ENCODE measurements at places on chromosomes 7 and 10.

GRCh38 chr10:55160655-55161283 lies 359.7 kb upstream of the PCDH15 start:
- DNase-seq: no peak

DNA sequence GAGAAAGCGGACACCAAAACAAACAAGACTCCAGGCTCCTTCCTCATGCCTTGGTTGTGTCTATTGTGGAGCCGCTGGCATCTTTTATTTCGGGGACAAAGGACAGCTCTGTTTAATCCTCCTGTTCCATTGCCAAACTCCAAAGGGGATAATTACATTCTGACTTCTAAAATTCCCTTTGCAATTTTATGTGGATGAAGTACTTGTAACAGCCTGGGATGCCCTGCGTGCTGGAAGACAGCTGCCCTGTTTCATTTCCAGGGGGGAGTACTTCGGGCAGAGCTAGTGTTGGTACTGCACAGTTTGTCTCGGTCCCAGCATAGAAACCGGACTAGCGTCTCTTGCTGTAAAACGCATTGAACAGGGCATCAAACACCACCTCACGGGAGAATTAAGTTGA lies 90.9 kb downstream of the BAMBI start:
- DNase-seq: no peak

DNA sequence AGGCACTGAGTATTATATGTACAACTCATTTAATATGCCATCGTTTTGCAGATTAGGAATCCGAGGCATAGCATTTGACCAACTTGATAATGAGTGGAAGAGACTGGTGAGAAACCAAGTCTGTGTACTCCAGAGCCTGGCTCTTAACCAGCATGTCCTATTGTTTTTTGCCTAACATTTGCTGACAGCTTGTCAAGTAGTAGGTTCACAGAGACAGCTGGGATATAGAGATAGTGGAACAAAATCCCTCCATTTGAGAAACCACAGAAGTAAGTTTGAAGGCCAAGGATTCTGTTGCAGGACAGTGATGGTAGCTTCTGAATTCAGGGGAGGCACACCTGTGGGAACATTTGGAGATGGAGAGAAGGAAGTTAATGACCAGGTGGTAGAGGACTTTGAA lies 206.9 kb upstream of the PRPS1L1 start:
- DNase-seq: no peak

DNA sequence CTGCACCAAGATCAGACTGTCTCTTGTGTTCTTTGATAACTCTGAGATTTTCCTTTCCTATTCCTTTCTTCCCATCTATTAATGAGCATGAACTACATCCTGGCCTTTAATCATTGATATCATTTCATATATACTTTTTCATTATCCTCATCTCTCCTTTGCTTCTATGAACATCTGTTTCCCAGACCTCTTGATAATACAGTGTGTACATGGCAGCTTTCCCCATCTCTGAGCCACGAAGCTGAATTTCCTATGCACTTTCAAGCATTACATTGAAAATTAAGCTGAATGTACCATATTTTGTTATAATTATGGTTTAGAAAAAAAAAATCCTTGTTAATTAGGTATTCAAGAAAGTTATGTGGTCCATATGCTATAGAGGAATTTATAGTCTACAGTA lies 60.9 kb upstream of the CREB5 start:
- no peak for DNase-seq

DNA sequence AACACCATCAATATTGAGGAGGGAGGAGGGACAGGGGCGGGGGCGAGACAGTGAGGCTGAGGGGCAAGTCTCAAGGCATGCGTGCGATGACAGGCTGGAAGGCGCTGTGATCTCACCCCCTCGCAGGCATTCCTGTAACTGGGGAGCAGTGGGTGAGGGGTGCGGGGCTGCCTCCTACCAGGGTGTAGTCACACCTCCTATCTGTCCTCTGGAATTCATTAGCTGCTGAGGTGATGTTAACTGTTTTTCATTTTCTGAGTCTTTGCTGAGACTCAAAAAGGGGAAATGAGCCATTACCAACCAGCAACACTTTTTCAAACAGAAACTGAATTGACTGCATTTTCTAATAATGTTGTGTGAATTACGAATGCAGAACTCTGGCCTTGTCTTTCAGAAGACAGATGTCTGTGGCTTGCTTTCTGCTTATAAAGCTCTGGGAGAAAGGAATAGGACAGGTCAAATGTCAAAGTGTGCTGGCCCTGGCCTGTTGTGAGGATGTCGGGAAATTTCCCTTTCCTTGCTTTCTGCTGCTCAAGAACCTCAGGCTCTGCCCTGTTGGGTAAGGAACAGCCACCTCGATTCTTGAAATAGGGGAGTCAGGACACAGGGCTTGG lies 23.7 kb upstream of the CDH23 start:
- no peak for DNase-seq

DNA sequence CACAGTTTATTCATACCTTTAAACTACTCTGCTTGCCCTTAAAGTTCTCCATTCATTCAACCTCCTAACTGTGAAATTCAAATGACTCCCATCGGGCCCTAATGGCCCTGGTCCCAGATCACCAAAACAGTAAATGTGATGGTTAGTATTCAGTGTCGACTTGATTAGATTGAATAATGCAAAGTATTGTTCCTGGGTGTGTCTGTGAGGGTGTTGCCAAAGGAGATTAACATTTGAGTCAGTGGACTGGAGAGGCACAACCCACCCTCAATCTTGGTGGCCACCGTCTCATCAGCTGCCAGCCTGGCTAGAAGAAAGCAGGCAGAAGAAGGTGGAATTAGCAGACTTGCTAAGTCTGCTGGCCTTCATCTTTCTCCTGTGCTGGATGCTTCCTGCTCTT lies 80.1 kb upstream of the PLXNA4 start:
- no peak for DNase-seq

- DNase-seq: no peak
Observed at GRCh38 chr10:132630666-132631337, 93.2 kb downstream of the INPP5A start.

- DNase-seq: no peak
Observed at GRCh38 chr10:43796781-43797180, 148.1 kb upstream of the ZNF32 start.

DNA sequence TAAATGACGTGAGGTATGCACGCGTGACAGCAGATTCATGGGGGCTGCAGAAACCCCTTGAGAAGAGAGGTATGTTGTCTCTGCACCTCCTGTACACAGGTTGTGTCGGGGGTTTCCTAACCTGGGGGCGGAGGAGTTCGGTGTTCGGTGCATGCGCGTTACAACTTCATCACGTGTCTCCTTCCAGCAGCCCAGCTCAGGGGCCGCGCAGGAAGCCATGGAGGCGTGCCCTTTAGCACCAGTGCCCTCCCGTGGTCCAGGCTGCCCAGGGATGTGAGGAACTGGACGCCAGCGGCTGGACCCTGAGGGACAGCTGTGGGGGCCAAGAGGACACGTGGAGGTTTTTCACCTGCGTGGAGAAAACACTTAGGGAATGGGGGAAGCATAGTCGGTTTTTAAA lies 186.4 kb downstream of the EBF3 start:
- no peak for DNase-seq

DNA sequence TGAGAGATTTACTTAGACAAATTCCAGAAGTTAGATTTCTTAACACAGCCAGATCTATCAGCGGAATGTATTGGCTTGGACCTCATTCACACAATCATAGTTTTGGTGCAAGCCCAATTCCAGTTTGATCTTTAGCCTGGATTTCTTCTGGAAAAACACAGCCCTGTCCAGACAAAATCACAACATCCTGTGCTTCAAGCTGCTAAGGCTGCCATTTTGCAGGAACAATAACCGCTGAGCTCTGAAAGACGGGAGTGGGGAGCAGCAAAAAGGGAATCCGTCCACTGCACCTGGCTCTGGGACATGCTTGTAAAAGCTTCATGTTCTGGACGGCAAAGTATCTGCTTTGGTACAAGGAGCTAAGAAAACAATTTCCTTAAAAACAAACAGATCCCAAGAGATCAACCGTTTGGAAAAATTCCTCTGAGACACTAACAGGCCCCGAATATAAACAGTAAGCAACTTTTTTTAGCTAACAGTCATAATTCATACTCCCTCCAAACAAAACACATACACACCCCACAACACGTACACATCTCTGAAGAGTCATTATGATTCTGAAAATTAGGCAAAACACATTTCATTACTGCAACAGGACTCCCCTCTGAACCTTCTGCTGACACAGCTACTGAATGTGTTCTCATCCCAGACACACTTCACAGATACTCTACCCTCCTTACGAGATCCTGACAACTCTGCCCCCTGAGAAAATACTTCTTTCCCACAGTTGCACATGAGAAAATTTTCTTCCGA lies 32.4 kb downstream of the ITIH5 start:
- DNase-seq: no peak

DNA sequence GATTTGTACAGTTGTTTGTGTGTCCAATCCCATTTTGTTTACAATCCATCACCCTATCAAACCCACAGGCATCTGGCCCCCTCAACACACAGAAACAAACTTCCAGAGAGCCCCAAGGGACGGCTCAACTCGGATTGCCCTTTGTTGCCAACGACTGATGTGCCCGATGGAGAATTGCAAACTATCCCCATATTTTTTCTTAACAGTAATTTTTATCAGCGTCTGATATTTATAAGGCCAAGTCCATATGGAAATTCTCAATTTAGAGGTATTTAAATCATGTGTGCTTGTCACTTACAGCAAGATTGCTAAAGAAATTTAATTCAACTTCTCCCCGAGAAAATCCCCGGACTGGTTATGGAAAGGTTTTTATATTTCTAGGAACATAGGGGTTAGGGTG lies 113.9 kb upstream of the NPS start:
- no peak for DNase-seq

- DNase-seq: peak; percentile 62
Observed at GRCh38 chr10:31318382-31318853, 598 bp upstream of the ZEB1 start.

- DNase-seq: no peak
Observed at GRCh38 chr10:46328853-46329689, 42.3 kb downstream of the ANTXRL start.

DNA sequence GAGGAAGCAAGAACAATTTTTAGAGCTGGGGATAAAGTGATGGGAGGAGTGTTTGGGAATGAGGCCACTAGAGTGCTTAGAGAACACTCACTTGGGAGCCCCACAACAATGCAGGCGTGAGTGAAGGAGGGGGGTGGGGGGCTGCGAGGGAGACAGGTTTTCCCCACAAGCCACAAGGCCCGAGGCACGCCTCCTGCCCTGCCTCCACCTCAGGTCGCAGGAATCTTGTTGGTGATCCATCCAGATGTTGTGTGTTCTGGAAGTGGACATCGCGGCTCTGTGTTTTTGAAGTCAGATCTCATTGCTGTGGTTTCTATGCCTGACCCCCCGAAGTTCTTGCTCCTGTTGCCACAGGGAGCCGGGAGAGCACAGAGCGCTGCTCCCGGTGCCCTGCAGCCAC lies 178.0 kb upstream of the BMPER start:
- DNase-seq: no peak

- DNase-seq: no peak
Observed at GRCh38 chr7:150314639-150315239, 8.4 kb upstream of the LRRC61 start.

DNA sequence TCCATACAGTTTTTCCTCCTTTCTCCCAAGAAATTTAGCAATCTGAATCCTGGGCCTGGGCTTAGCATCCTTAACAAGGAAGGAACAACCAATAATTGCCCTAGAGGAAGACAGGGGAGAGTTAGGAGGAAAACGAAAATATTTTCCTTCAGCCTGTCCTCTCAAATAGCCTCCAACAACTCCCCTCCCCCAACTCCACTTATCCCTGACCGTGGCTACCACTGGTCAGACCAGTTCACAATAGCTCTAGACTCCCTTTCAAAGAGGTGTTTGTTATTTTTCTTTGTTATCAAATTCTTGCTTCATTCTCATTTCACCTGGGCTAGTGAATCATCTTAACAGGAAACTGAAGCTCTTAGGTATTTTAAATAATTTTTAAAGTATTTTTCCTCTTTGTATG lies 114.1 kb downstream of the CPED1 start:
- DNase-seq: no peak

GRCh38 chr7:23712368-23713284 lies 2.6 kb downstream of the STK31 start:
- no peak for DNase-seq

DNA sequence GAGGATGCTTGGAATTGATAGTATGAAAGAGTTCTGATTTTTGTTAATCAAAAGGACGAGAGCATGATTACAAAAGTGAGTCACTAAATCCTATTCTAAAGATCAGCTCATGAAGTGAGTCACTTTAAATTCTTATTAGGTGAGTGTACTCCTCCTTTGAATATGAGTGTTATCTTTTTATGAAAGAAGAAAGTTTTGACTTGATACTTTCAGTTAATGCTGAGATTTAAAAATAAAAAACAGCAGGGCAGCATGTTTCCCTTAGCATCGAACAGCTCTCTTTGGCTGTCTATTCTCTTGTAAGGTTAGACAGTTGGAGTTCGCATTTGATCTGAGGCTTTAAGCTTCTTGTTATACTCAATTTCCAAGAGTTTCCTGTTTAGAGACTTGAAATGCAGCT lies 222.0 kb downstream of the TWIST1 start:
- no peak for DNase-seq

DNA sequence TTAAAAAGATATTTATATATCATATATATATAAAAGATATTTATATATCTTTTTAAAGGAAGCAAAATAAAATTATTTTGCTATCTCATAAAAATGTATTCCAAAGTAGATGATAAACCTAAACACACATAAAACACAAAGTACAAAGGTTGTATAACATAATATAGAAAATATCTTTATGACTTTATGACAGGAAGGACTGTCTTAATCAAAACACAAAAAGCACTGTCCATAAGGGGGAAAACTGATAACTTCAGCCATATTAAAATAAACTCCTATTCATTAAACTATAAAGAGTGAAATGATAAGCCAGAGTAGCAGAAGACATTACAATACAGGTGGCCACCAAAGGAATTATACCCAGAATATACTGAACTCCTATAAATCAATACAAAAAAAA lies 34.8 kb downstream of the KDM7A start:
- no peak for DNase-seq

DNA sequence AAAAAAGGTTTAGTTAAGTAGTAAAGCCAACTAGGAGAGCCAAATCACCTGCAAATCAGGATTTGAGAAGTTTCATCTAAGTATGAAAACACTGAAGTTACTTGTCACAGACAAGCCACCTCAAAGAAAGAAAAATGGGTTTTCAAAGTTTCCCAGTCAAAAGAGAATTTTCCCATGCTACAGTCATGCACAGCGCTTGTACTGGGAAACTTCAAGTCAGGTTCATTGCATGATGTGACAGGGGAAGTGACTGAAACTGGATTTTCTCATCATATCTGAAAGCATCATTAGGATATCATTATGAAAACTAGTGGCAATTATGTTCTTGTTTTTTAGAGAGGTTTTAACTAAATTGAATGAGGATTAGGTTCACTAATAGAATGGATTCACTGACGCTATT lies 167.0 kb downstream of the SGMS1 start:
- no peak for DNase-seq

- DNase-seq: no peak
Observed at GRCh38 chr7:116834815-116835504, 27.4 kb upstream of the CAPZA2 start.

GRCh38 chr7:7792056-7792455 lies 73.6 kb upstream of the RPA3 start:
- DNase-seq: no peak

- DNase-seq: no peak
Observed at GRCh38 chr10:103854686-103855391, 537 bp downstream of the SH3PXD2A start.

All from activated CD8-positive, alpha-beta memory T cell treated with anti-CD3 and anti-CD28 coated beads for 48 hours (primary cell).